ENCODE measurements at places on chromosomes 5 and 9. TPM values are rescaled to one million over a fixed set of nuclear protein-coding genes. Genes with fewer than 3 reads are reported as not detected.

PCDHB4 gene
- 0.81 TPM for total RNA-seq

IRX1 gene
- not detected for total RNA-seq

SOX30 gene
- 0.15 TPM for total RNA-seq

ST6GALNAC6 gene
- 302 TPM for total RNA-seq

ITGA1 gene
- total RNA-seq: 47.0 TPM

HRH2 gene
- total RNA-seq: 0.34 TPM

PTPRD gene
- 107 TPM for total RNA-seq

FOXE1 gene
- 0.08 TPM for total RNA-seq
